CD4-positive, alpha-beta T cell treated with Interleukin-4 for 4 hours (primary cell): ENCODE measurements at places on chromosomes 3 and 15.
A peak's percentile ranks its signal among the peaks of the same experiment; 100 is the strongest.

DNA sequence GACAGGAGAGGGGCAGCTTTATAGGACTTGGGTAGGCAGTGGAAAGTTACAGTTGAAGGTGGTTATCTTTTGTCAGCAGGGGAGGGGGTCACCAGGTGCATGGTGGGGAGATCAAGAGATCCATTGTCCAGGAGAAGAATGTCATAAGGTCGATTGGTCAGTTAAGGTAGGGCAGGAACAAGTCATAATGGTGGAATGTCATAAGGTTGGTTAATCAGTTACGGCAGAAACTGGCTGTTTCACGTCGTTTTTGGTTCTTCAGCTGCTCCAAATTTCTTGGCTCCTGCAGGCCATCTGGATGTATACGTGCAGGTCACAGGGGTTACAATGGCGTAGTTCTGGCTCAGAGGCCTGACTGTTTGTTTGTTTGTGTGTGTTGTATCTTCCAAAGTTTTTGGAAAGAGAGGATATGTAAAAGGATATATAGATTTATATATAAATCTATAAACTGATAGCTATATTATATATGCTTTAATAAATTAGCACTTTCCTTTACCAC, 565.1 kb downstream of the ZNF385D start:
- DNase-seq = no peak

DNA sequence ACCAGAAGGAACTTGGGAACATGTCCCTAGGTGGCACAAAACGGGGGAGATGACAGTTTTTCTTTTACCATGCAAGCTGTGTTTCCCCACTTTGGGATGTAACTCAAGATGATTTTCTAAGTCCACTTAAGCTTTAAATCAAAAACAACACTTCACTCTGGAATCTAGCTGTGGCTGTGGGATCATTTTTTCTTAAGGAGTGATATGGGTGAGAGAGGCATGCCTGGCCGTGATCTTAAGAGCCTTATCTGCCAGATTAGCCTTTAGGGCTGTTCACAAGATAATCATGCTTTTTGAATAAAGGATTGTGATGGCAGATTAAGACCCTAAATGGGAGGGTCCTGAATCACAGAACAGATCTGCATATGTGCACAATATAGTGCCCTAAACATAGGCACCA, 384.8 kb upstream of the SEMA6D start:
- no peak for DNase-seq

GRCh38 chr3:189258261-189258660, 86.5 kb downstream of the TPRG1 start:
- DNase-seq = no peak

- DNase-seq = no peak
Observed at GRCh38 chr3:189273736-189274135, 102.0 kb downstream of the TPRG1 start.

GRCh38 chr3:31196881-31197364, 302.5 kb upstream of the GADL1 start:
- DNase-seq = no peak

DNA sequence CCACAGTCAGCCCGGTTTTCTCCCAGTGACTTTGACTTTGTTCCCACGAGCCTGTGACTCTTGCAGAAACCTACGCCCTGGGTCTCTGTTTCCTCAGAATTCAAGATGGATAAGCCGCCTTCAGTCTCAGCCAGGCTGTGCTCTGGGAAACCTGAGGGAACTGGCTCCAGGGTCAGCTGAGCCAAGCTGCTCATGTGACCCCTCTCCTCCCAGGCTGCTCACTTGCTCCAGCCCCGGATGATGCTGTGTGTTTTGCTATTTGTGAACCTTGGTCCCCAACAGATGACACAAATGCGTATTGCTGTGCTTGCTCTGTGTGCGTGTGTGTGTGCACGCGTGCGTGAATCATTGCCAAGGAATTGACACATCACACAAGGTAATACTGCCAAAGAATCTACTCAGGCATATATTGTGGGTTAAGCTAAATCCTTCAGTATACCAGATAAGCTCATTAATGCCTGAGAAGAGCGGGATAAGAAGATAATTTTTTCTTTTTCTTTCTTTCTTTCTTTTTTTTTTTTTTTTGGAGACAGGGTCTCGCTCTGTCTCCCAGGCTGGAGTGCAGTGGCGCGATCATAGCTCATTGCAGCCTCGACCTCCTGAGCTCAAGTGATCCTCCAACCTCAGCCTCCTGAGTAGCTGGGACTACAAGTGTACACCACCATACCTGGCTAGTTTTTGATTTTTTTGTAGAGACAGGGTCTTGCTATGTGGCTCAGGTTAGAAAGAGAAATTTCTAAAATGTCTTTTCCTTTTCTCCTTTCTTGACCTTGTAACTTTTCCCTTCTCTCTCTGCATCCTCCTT, 29.2 kb upstream of the UMPS start:
- DNase-seq = no peak

- DNase-seq = no peak
Observed at GRCh38 chr3:37862219-37862902, 681 bp downstream of the CTDSPL start.

- no peak for DNase-seq
Observed at GRCh38 chr3:184944241-184944640, 132.3 kb downstream of the VPS8 start.

- DNase-seq = no peak
Observed at GRCh38 chr3:51378726-51379125, 6.4 kb upstream of the MANF start.

DNA sequence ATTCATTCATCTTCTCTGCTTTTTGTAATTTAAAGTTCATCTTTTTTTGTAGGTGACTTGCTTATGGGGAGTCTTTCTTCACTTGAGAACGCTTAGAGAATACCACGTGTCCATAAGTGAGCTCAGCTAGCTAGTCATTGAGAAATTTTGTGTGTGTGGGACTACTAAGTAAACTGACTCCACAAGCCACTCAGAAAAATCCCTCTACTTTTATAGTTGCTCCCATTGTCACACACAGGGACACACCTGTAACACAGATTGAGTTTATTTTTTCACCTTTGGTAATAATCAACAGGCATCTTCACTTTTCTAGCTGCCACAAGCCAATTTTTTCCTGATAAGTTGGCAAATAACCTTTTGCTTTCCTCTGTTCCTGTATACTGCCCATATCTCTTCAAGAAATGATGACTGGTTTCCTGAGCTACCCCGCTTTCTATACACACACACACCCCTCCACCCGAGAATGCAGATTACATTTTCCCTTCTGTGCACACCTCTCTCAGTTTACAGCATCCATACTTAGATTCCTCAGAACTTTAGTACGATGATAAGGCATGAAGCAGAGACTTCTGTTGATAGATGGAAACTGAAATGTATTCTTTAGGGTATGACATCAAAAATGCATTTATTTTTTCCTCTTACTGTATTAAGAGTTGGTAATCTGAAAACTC, 4.6 kb downstream of the TSC22D2 start:
- DNase-seq = peak; percentile 27

DNA sequence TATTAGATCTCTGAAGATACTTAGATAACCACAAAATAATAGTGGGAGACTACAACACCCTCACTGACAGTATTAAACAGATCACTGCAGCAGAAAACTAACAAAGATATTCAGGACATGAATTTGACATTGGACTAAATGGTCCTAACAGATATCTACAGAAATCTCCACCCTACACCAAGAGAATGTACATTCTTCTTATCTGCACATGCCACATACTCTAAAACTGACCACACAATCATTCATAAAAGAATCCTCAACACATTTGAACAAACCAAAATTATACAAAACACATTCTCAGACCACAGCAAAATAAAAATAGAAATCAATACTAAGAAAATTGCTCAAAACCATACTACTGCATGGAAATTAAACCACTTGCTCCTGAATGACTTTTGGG, 116.3 kb downstream of the DTWD1 start:
- DNase-seq = no peak

DNA sequence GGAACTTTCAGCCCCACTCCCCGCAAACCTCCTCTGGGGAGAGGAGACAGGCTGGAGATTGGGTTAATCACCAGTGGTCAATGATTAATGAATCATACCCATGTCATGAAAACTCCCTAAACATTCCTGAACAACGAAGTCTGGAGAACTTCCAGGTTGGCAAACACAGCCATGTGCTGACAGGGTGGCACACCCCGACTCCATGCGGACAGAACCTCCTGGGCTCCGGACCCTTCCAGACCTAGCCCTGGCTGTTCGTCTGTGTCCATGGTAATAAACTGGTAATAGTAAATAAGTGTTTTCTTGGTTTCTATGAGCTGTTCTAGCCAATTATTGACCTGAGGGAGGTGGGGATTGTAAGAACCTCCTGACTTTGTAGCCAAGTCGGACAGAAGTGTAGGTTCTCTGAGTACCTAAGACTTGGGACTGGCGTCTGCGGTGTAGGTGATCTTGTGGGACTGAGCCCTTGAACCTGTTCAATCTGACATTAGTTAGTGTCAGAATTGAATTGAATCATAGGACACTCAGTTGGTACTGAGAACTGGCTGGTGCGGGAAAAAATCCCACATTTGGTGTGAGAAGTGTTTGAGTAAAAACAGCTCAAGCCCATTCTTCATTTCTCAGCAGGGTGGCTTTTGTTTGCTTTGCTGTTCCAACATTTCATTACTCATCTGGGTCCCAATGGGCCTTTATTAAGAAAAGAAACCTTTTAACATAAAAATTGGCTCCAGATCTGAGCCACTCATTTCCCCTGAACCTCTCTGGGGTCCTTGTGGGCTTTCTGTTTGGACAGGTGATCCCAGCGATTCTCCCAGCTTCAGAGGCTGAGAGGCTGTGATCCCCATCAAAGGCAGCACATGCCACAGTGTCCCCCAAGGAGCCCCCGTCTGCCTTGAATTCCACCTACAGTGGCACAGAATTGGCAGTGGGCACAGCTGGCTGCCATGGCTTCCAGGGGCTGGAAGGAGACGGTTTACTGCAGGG, 151.0 kb downstream of the TJP1 start:
- DNase-seq = no peak

- no peak for DNase-seq
Observed at GRCh38 chr3:194087280-194087679, 48.7 kb upstream of the HES1 start.

GRCh38 chr3:66582721-66583423, 82.0 kb upstream of the LRIG1 start:
- DNase-seq = peak; percentile 49

DNA sequence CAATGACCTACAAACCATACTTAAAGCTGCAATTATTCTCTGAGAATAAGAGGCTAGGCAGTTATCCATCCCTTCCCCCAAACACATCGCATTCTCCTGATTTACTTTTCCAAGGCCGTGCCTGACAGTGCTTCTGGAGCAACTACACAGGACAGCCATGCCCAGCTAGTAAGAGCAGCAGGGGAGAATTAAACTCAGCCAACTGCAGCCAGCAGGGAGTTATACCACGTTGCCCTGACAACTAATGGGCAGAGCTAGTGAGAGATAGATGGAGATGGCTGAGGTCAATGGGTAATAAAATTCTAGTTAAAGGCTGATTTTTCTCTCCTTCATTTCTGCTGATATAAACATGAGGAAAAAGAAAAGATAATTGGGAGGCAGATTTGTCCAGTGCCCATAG, 193.8 kb upstream of the PPP2R3A start:
- no peak for DNase-seq

GRCh38 chr3:151171145-151171757, 31.8 kb downstream of the GPR171 start:
- DNase-seq = peak; percentile 55

DNA sequence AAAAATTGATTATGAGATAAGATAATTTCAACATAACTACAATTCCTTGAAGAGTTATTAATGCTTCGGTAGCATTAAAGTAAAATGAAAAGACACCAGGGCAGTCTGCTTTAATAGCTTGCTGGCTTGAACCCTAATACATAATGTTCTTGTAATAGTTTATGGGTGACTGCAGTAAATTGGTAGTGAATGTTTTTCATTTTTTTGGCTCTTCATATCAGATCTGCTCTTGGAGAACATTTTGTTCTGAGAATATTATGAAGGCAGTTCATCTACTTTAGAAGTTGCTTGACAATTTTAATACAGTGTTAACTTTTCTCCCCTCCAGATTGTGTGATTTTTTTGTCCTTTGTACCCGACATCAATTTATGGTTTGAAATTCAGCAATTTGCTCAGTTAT, 128.4 kb downstream of the ZBTB20 start:
- no peak for DNase-seq

DNA sequence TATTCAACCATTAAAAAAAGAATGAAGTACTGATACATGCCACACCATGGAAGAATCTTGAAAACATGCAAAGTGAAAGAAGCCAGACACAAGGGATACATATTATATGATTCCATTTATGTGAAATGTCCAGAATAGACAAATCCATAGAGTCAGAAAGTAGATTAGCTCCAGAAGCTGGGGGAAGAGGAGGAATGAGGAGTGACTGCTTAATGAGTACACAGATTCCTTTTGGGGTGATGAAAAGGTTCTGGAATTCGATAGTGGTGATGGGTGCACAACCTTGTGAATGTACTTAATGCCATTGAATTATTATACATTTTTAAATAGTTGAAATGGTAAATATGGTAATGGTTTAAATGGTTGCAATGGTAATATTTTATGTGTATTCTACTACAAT, 90.6 kb upstream of the SPATA12 start:
- no peak for DNase-seq

DNA sequence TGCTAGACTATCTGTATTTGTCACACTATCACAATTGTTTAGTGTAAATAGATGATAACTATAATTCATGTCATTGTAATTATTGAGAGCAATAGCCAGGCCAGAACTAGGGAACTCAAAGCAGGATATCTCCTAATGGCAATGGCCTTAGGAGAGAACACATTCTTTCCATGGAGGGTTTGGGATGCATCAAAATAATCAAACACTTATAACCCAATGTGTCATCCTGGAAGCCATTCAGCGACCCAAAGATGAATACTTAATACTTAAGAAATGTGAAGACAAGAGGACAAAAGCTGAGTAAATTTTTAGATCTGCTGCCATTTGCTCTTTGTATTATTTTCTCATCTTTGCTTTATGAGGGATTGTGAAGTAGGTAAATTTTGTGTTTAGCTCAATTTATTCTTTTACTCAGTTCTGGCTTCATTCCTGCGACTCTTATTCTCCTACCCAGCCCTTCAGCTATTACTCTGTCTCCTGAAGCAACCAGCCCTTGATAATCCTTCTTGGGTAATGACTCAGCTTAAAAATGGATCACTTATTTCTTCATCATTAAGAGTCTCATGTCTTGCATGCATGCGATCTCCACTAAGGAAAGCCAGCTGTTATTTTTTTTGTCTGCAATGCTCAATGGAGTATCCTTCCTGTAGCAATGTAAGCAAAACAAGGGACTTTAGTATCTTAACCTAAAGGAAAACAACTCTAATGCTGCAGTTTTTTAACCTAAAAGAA, 2.0 kb downstream of the OR4F15 start:
- DNase-seq = no peak

GRCh38 chr3:134350861-134351311, 23.4 kb downstream of the AMOTL2 start:
- DNase-seq = no peak

GRCh38 chr3:142022381-142022780, 127.0 kb downstream of the TFDP2 start:
- no peak for DNase-seq

DNA sequence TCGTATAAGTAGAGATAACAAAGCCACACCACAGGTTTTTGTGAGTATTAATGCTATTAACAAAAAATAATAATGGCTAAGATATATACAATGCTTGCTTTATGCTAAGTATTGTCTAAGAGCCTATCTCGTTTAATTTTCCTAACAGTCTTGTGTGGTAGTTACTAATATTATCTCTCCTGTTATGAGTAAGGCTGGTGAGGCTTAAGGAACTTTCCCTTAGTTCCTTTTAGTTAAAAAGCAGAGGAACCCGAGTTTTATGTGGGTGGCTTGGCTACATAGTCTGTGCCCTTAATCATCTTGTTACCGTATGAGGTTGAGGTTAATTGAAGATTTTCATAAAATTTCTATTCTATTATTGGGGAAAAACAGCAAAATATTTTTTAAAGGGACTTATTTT, 218.4 kb downstream of the SOX2 start:
- no peak for DNase-seq
